ENCODE measurements at places on chromosomes 5 and 9.

GRCh38 chr9:72836790-72837189 lies 116.1 kb downstream of the ALDH1A1 start:
- DNase-seq, result no peak

DNA sequence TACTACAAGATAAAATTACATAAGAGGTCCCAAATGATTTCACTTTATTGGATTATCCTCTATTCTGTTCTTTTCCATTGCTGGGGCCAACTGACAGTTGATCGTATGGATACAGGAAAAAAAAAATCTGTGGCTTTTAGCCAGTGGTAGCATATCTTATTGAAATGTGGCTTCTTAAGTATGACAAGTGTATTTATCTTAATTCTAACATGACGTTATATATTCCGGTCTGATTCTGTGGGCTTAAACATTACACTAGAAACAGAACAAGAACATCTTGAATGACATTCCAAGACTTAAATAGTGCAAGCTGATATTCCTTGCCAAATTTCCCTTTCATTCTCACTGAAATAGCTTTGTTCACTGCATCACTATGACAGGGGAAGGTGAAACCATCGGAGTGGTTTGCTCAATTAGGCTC lies 117.9 kb downstream of the INSYN2B start:
- DNase-seq, result no peak

DNA sequence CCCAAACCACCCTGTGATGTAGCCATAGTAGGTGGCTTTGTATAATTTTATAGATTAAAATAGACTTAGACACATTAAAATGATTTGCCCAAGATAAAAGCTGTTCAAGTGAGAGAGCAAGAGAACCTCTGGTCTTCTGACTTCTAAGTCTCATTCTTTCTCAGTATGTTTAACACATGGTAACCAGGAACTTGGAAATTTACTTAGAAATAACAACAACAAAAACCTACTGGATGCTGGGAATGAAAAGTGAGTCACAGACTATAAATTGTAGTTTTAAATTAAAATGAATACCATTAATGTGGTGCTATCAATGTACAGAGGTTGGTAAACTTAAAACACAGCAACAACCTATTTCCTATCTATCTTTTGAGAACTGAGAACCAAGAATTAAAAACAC lies 30.4 kb downstream of the HMGCR start:
- no peak for DNase-seq

DNA sequence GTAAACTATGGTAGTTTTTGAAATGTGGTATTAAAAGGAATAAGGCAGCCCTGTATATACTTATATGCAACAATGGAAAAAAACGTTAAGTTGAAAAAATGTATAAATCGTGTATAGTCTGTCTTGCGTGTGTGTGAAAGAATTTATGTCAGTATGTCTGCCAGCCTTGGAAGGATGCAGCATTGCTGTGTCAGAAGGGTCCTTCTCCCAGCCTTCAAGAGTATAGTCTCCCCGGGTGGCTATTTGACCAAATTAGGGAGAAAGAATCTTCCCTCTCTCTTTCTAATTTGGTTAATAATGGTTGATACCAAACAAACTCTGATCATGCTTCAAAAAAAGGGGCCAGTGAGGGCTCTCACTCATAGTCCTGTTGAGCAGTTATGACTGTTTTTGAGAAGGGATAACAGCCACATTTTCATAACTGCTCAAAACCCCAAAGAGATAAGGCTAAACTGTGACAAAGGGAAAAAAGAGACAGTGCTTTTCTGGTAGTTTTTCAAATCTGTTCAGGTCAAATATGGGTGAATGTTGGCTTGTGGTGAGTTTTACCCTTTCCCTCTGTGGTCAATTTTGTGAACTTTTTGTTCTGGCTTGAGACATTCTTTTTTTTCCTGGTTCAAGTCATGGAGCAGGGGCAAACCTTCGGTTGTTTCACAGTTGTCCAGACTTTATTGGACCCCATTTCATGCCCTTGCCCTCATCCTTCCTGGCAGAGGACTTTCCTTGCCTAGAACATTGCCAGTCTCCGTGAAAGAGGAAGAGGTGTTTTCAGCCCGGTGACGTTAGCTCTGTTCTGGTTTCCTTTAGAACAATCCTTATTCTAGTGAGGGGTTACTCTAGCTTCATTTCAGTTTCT lies 21.0 kb downstream of the SNX30 start:
- DNase-seq, result no peak

GRCh38 chr5:123371575-123372179 lies 51.5 kb downstream of the CEP120 start:
- DNase-seq, result no peak

DNA sequence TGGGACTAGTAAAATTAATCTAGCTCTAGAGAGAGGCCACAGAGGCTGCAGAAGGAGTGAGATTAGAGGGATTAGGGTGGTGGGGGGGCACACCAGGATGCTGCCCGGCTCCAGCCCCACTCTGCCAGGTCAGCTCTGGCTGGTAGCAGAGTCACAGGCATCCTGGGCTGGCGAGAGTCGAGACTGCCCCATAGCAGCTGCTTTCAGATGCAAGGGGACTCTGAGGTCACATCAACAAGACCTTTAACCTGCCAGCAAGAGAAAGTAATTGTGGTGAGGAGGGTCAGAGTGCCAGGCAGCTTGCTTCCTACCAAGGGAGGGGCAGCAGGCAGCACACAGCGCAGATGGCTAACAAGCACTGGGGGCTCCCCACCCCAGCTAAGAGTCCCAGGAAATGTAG lies 7.5 kb downstream of the EPB41L4B start:
- no peak for DNase-seq

DNA sequence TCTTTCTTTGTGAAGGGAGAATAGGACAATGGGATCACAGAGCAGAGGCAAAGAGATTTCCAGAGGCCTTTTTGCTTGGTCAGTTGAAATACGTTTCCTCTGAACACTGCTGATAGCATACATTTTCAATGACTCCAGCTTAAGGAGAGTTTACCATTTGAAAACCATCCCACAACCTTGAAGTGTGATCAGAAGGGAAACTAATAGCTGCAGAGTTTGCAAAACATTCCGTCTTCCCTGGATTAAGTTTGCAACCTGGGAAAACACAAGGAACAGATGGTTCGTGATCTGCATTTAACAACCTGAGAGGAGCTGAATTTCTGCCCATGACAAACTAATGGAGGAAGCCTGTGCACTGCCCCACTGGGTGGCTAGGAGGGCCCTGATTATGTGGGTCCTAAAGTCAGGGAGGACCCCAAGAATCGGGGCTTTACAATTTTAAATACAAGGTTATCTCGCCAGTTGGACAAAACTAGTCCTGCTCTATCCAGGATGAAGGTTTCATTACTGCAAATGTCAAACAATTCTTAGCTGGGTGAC lies 35.6 kb downstream of the MTX3 start:
- DNase-seq, result no peak

DNA sequence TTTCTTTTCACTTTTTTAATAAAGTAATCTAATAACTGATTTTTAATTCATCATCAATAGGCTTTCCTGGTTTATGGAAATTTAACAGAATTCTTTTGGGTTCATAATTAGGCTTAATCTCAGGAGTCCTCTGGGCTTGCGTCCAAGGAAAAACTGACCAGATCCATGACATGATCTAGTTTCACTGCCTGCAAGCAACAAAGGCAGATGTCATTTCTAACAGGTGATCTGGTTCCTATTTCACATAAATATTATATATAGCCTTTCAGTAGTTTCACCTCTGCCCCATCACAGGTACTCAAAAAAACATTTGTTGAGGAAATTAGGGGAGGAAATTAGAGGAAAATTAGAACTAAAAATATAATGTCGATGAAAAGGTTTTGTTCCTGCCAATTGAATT lies 126.4 kb downstream of the FBXL17 start:
- DNase-seq, result no peak

DNA sequence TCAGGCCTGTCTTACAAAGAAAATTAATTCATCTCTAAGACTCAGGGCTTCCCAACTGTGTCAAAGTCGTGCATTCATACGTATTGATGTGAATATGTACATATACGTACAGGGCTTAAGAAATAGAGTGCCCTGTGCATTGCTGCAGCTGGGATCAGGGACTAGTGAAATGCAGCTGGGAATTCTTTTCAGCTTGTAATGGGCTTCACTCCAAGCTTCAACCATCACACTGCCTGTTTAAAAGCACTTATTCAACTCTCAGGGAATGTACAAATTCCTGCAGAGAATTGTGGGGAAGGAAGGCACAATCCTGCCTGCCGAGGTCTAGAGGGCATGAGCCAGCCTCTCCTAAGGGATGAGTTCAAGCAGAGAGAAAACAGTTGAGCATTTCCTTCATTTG lies 59.6 kb upstream of the MAN2A1 start:
- no peak for DNase-seq

DNA sequence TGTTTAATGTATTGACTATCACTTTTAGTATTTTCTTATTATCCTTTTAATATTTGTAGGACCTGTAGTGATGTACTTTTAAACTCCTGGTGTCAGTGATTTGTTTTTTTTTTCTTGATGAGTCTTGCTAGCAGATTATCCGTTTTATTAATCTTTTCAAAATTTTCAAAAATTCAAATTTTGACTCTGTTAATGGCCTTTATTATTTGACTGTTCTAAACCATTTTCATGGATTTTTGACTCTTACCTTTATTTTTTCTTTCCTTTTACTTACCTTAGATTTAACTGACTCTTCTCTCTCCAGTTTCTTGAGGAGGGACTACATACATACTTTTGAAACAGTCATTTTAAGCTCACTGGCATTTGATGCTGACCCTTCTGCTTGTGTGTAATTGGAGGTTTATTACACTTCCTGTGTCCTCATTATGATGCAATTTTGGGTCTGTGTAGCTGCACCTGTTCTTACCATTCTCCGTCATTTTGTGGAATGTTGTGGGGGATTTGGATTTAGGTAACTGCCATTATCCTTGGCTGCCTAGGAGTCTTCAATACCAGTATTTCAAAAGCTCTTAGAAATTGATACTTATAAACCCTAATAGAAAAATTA lies 32.0 kb upstream of the EXOC3 start:
- DNase-seq, result no peak

DNA sequence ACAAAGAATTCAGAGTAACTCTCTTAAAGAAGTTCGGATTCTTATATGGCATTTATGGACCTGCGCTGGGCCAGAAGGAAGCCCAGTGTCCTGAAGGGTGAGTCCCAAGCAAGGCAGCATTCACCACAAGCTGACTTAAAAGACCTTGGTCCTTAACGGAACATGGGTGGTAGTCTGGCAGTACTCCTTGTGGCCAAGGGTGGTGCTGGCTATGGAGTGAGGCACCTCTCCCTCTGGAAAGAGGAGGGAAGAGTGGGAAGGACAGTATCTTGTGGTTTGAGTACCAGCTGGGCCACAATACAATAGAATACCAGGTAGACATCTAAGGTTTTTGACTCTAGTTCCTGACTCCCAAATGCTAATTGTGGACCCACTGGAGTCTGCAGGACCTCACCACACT lies 425.7 kb upstream of the CYLC2 start:
- no peak for DNase-seq

- DNase-seq, result no peak
Measured at GRCh38 chr9:94818178-94818541, 91.7 kb downstream of the AOPEP start.

GRCh38 chr9:113290052-113290607 lies 13.0 kb downstream of the RNF183 start:
- DNase-seq, result no peak

DNA sequence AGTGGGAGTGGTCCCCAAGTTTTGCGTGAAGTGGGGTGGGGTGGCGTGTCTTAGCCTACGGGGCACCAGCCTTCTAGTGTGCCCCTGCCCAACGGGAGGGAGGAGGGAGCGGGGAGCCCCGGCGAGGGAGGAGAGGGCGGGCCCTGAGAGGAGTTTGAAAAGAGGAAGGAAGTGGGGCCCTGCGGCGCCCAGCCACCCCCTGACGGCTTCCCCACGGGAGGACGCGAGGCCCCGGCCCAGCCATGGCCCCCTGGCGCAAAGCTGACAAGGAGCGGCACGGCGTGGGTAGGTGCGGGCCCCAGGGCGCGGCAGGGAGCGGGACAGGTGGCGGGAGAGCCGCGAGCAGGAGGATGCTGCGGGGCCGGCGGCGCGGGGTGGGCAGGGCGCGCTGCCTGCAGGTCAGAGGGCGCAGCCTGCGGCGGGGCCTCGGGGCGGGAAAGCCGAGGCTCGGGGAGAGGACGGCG lies at the start of gene DOCK2:
DOCK2 (plus strand) TSS at position 191 of the 464 bp plus-strand sequence; CDS start at position 243, 52 bp downstream.
- no peak for DNase-seq

GRCh38 chr5:134938030-134938429 lies 29.7 kb upstream of the CATSPER3 start:
- no peak for DNase-seq

DNA sequence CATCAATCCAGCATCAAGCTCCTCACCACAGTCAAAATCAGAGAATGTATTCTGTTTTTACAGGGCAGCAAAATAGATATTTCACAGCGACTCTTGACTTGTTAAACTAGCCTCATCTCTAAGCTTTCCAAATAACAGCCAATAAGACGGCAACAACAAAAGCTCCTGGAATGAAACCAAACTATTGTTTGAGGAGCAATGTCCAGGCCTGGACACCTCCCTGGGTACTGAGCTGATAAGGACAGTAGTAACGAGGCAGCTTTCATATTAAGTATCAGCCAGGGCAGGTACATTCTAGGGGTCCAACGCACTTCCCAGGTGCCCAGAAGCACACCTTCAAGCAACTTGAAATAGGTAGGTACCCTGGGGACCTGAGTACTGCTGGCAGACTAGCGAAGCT lies 260.3 kb downstream of the ENC1 start:
- DNase-seq, result no peak

DNA sequence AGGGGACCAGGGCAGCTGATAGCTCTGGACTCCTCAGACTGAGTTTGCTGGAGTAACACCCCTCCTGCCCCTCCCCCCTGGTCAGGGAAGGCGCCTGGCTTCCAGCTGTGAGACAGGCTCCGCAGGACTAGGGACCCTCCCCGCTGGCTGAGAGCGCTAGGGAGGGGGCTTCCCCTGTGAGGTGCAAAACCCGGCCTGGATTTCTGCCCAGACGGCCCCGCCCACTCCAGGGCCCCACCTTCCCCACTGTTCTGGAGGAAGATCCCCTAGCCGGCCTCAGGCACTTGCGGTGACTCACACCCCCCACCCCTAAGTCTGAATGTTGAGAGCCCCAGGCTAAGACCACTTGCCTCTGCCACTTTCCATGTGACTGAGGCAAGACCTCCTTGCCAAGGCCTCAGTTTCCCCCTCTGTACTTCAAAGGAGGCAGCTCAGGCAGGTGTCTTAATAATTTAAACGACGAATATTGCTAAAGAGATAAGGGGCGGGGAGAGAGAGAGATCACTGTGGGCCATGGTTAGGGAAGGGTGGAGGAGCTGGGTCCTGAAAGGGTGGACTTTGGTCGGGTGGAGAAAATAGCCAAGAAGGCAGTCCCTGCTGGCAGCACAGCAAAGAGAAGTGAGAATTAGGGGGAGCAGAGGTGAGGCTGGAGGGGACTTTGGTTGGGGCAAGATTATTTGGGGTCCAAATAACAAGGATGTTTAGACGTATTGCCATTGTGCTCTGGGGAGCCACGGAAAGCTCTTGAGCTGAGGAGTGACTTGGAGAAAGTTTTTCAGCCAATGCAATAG lies 1.0 kb upstream of the DAB2IP start:
- DNase-seq, result peak; percentile 84

- no peak for DNase-seq
Measured at GRCh38 chr5:135971701-135972100, 16.9 kb upstream of the LECT2 start.

DNA sequence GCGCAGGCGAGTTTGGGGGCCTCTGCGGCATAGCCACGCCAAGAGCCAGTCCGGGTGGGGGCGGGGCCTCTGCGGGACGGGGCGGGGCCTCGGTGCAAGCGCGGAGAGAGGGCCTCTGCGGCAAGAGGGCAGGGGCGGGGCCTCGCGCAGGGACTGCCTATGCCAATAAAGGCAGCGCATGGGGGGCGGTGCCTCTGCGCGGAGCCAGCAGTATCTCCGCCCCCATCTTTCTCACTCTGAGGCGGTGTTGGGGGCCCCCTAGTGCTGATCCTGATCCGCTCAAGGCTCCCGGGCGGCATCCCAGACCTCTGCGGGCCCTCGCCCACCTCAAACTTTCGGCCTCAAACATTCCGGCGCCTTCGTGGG lies 9.2 kb upstream of the GPRIN1 start:
- DNase-seq, result peak; percentile 28

All from left renal pelvis (tissue), 4 donors.